Prostate gland (tissue), 2 donors: ENCODE measurements at places on chromosomes 1 and 21.

GRCh38 chr1:150281758-150282557, at the start of gene CIART:
Gene CIART (plus strand): TSS chr1:150282554. CDS start chr1:150283268, 714 bp downstream.
- peak within 1 kb of the TSS; percentile 33 for H3K4me3 ChIP-seq
- H3K4me1 ChIP-seq = peaks cover 6% of the 10 kb centered on the region
- H3K36me3 ChIP-seq = no peaks in the 10 kb centered on the region
- peak; percentile 96 for DNase-seq

GRCh38 chr1:57362480-57362879, 61.4 kb downstream of the DAB1 start:
- no peak for DNase-seq
- no peaks in the 10 kb centered on the region for H3K4me1 ChIP-seq
- H3K27me3 ChIP-seq = no peaks in the 10 kb centered on the region
- no peak overlapping the region for H3K27ac ChIP-seq
- H3K4me3 ChIP-seq = no peak overlapping the region
- no peaks in the 10 kb centered on the region for H3K36me3 ChIP-seq

DNA sequence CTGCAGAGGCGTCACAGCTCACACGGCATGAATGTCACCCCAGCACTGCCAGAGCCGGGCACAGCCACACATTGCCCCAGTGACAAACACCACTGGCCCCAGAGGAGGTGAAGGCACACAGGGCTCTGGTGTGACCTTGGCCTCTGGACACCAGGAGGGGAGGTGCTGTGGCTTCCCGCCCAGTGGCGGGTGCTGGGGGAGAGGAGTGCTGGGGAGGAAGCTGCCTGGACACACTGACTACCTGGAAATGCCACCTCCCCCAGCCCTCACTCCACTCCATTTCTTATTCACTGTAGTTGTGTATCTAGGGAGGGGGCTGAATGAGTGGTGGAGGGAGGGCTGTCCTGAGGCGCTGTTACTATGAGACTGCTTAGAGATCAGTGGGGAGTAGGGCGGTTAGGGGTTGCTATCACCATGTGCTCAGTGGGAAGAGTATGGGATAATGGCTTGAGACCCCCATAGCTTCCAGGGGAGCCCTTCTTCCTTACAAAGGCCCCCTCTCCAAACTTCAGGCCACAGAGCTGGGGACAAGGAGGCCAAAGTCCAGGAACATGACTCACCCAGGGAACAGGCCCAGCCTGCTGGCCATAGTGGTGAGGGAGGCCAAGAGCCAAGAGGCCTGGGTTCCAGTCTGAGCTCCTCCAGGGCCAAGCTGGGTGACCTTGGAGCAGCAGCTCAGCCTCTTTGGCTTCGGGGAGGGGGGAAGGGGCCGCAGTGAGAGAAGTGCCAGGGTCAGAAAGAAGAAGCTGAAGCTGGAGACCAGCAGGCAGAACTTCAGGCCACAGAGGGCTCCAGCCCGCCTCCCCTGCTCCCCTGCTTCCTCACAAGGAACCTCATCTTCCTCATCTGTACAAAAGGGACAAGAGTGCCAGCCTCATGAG, 40.1 kb downstream of the AHDC1 start:
- no peaks in the 10 kb centered on the region for H3K27me3 ChIP-seq
- H3K4me1 ChIP-seq = peaks cover 22% of the 10 kb centered on the region
- H3K27ac ChIP-seq = peak overlapping the region; percentile 48
- DNase-seq = no peak

DNA sequence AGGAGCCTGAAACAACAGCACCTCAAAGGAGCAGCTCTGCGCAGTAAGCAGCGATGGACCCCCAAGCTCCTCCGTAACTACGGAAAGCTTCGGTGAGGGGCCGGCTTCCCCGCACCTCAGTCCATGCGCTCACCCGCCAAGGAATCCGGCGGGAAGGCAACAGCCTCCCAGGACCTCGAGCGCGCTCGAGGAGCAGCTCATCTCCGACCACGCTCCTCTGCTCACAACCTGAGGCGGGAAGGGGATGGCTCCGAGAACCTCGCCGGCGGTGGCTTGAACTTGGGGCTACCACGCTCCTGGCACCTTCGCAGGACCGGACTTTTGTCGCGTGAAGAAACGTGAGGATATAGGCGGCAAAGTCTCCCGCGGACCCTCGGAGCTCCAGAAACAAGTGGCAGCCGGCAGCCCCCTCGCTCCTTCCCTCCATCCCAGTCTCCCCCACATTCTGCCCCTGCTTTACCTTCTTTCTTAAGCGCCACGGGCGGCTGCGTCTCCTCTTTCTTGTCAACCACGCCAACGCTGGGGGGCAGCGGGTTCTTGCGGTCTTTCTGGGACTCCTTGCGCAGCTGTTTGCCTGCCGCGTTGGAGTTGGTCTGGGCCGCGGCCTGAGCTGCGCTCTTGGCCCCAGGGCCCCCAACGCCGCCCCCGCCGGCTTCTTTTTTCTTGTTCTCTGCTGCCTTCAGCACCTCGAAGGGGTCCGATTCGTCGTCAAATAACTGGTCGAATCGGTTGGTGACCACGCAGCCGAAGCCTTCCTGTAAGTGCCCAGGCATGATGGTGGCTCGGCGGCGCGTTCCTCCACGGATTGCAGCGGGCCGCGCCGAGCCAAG, 459 bp downstream of the SERBP1 start:
- no peaks in the 10 kb centered on the region for H3K36me3 ChIP-seq
- peak overlapping the region; percentile 91 for H3K27ac ChIP-seq
- H3K4me1 ChIP-seq = no peaks in the 10 kb centered on the region
- H3K27me3 ChIP-seq = no peaks in the 10 kb centered on the region
- peak; percentile 5 for DNase-seq
- H3K4me3 ChIP-seq = peak overlapping the region; percentile 68

- no peaks in the 10 kb centered on the region for H3K4me1 ChIP-seq
- H3K27ac ChIP-seq = no peak overlapping the region
- H3K4me3 ChIP-seq = no peak overlapping the region
- DNase-seq = no peak
- no peaks in the 10 kb centered on the region for H3K36me3 ChIP-seq
These were observed 141.3 kb downstream of the NRIP1 start for GRCh38 chr21:14923468-14923867.

- peak; percentile 96 for DNase-seq
- peak overlapping the region; percentile 58 for H3K27ac ChIP-seq
- H3K27me3 ChIP-seq = no peaks in the 10 kb centered on the region
- H3K36me3 ChIP-seq = no peaks in the 10 kb centered on the region
These were observed 91.5 kb downstream of the SPATA46 start for GRCh38 chr1:162285149-162285561.

DNA sequence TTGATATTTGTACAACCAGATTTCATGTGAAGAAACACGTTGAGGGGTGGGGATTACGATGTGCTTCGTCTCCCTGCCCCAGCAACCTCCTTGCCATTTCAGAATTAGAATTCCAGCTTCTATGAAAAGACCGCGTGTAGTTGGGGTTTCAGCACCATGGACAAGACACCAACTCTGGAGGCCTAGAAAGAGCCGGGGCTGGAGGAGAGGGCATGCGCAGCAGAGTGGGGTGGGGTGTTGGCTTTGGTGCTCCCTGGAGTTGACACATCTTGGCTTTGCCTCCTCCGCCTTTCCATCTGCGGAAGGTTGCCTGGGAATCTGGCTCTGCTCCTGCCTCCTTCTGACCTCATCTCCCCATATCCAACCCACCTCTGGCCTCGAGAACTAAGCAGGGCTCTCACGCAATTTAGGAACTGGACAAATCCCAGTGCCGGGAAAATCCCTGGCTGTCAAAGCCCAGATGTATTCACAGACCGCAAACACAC, 11.8 kb downstream of the HTR6 start:
- H3K4me1 ChIP-seq = no peaks in the 10 kb centered on the region
- H3K36me3 ChIP-seq = no peaks in the 10 kb centered on the region
- no peak for DNase-seq
- H3K27me3 ChIP-seq = no peaks in the 10 kb centered on the region

GRCh38 chr1:162381941-162382750, 618 bp downstream of the C1orf226 start:
- no peaks in the 10 kb centered on the region for H3K4me1 ChIP-seq
- H3K27me3 ChIP-seq = no peaks in the 10 kb centered on the region
- no peak overlapping the region for H3K27ac ChIP-seq
- DNase-seq = no peak

- H3K27me3 ChIP-seq = no peaks in the 10 kb centered on the region
- no peak for DNase-seq
- H3K4me3 ChIP-seq = no peak overlapping the region
- no peaks in the 10 kb centered on the region for H3K4me1 ChIP-seq
- H3K36me3 ChIP-seq = peaks cover 6% of the 10 kb centered on the region
- no peak overlapping the region for H3K27ac ChIP-seq
These were observed 12.6 kb downstream of the FNDC5 start for GRCh38 chr1:32858136-32858535.

- no peaks in the 10 kb centered on the region for H3K36me3 ChIP-seq
- H3K4me3 ChIP-seq = no peak overlapping the region
- no peak for DNase-seq
- no peaks in the 10 kb centered on the region for H3K27me3 ChIP-seq
- peak overlapping the region; percentile 0 for H3K27ac ChIP-seq
- H3K4me1 ChIP-seq = no peaks in the 10 kb centered on the region
These were observed 18.7 kb upstream of the KANK4 start for GRCh38 chr1:62337706-62338631.

DNA sequence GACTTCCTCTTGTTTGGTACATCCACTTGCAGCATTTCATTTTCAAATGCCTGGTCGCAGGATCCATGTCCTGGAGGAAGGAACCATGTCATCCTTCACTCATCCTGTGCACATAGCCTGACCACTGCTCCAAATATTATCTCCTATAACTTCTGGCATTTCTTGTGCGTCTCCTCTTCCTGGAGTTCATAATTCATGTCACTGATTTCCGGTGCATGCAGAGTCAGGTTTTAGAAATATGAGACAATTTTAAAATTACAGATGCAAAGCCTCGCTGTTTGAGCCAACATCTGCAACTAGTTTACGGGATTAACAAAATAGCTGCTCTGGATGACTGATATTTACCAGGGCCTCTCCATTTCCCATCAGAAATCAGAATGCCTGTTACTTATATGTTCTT, 268.1 kb downstream of the DNM3 start:
- no peak overlapping the region for H3K27ac ChIP-seq
- no peaks in the 10 kb centered on the region for H3K36me3 ChIP-seq
- DNase-seq = no peak

DNA sequence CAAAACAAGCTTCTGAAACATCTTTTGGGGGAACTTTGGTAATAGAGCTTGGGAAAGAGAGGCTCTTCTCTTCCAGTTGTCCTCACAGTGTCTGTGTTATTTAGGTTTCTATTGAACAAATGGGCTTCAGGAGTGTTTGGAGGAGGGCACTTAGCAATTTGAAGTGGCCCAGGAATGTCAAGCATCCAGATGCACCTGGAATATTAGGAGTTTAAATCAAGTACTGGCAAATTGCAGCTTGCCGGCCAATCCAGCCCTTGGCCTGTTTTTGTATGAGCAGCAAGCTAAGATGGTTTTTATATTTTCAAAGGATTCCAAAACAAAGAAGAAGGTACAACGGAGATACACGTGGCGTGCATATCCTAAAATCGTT, 94.7 kb downstream of the CCDC185 start:
- no peaks in the 10 kb centered on the region for H3K36me3 ChIP-seq
- H3K4me1 ChIP-seq = no peaks in the 10 kb centered on the region
- no peak overlapping the region for H3K27ac ChIP-seq
- no peak overlapping the region for H3K4me3 ChIP-seq
- H3K27me3 ChIP-seq = no peaks in the 10 kb centered on the region

DNA sequence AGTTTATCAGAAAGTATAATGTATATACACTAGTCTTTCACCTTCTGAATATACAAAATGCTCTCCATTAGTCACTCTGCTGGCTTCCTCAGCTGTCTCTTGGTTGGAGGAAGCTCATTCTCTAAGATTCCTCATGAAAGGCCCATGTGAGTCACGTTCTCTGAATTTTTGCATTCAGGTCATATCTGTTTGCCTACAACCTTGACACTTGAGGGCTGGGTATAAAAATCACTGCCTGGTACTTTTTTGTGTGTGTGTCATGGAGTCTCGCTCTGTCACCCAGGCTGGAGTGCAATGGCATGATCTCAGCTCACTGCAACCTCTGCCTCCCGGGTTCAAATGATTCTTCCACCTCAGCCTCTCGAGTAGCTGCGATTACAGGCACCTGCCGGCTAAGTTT, 2.8 kb upstream of the GALNT2 start:
- H3K27me3 ChIP-seq = no peaks in the 10 kb centered on the region
- no peak overlapping the region for H3K27ac ChIP-seq
- H3K4me3 ChIP-seq = no peak overlapping the region
- no peaks in the 10 kb centered on the region for H3K4me1 ChIP-seq
- no peaks in the 10 kb centered on the region for H3K36me3 ChIP-seq

DNA sequence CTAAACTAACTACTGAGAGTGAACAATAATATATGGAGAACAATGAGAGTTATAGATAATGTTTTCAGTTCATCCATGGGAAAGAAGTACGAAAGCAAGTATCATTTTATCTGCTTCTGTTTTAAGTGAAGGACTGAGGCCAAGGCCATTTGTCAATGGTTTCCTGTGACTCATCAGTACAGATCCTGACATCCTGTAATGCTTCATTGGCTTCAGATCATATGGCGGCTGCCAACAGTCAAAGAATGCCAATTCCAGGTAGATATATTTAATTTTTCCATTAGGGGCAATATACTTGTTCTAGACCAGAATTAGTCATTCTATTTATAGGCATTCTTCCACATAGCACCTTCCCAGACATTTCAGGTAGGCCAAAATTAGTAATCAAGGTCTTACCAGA, 97.3 kb downstream of the USH2A start:
- no peak overlapping the region for H3K4me3 ChIP-seq
- DNase-seq = no peak
- no peak overlapping the region for H3K27ac ChIP-seq
- no peaks in the 10 kb centered on the region for H3K36me3 ChIP-seq
- H3K27me3 ChIP-seq = no peaks in the 10 kb centered on the region

DNA sequence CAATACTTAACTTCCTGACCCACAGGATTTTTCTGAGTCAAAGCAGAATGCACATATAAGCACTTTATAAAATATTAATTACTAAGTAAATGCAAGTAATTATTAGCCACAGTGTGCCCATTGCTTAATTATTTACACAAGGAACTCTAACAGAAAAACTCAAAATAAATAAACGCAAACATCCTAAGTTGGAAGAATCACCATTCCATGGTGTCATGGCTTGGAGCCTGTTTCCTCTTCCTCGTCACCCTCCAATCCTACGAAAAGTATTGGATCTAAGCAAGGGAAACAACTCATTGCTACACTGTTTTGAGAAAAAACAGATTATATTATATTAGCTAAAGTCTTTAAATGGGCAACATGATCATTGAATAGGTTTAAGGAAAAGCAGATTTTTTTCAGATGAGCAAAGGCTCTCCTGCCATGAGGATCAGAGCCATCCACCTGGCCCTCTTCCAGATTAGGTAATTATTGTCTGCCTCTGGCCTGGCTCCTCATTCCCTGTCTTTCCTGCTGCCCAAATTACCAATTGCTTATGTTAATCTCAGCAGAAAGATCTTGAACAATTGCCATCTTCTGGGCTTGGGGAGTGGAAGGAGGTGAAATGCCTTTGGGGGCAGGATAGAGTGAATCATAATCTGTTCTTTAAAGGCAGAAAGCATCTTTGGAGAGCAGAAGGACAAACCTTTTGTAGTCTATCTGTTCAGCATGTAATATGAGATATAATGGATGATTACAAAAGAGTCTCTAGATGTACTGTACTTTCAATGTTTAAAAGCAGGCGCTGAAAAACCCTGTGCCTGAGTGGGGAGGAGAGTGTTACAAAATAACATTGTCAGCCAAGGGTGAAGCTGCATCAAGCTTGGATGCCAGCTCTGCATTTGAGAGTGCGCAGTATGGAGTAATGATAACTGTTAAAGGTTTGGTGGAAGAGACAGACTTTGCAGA, 121.2 kb downstream of the DUSP10 start:
- no peak overlapping the region for H3K27ac ChIP-seq
- H3K4me1 ChIP-seq = no peaks in the 10 kb centered on the region
- no peaks in the 10 kb centered on the region for H3K36me3 ChIP-seq
- H3K27me3 ChIP-seq = no peaks in the 10 kb centered on the region
- H3K4me3 ChIP-seq = no peak overlapping the region
